ENCODE measurements at places on chromosomes 1 and 21.
A peak's percentile ranks its signal among the peaks of the same experiment; 100 is the strongest.

- no peak for DNase-seq
Observed at GRCh38 chr1:36339215-36339614, 15.8 kb upstream of the EVA1B start.

DNA sequence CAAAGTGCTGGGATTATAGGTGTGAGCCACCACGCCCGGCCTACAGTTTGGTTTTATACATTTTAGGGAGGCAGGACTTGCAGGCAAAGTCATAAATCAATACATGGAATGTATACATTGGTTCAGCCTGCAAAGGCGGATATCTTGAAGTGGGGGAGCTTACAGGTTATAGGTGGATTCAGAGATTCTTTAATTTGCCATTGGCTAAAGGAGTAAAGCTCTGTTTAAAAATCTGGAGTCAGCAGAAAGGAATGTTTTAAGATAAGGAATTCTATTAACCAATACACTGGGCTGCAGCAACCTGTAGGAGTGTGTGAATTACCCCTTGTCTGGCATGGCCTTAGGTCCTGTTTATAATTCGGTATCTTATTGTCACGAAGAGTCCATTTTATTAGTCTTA lies 57.6 kb downstream of the OPTC start:
- DNase-seq: no peak

- DNase-seq: no peak
Observed at GRCh38 chr21:19855522-19855921, 1142.7 kb upstream of the NCAM2 start.

GRCh38 chr1:58143972-58144697 lies 402.4 kb downstream of the OMA1 start:
- no peak for DNase-seq

- peak; percentile 62 for DNase-seq
Observed at GRCh38 chr1:23810818-23811540, 10.4 kb upstream of the GALE start.

GRCh38 chr1:227032396-227032795 lies 92.3 kb downstream of the COQ8A start:
- no peak for DNase-seq

- DNase-seq: no peak
Observed at GRCh38 chr1:218447010-218447689, 102.0 kb downstream of the TGFB2 start.

DNA sequence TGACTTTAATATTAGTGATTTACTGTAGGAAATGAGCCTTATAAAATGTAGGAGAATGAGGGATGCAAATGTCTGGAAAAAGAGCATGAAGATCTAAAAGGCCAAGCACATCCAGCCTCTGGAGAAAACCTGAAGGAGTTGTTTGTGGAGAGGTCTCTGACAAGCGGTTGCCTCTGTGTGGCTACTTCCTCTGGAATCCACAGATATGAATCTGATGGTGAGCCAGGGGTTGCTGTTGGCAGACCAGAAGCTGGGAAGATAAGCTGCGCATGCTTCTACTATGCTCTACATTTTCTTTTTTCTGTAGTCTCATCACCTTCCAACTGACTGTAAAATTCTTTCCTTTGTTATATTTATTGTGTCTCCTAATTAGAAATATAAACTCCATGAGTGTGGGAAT lies 248.6 kb downstream of the OLFM3 start:
- DNase-seq: no peak

GRCh38 chr1:44559913-44560312 lies 114.4 kb downstream of the TMEM53 start:
- no peak for DNase-seq

GRCh38 chr1:7703321-7704213 lies 67.5 kb upstream of the VAMP3 start:
- DNase-seq: no peak

DNA sequence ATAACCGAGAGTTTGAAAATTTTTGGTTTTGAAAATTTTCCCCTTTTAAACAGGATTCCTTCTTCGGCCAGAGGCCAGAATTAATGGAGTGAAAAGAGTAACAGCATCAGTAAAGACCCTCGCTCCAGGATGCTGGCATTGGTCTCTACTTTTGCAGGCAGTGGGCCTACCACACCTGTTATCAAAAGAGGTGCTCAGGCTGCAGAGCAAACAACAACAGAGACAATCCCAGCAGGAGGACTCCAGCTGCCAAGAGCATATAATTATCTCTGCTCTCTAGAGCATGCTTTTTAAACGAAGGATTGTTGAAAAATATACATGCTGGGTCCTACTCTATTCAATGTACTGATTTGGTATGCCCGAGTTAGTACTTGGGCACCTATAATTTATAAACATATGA lies 1048.5 kb downstream of the PLA2G4A start:
- no peak for DNase-seq

- no peak for DNase-seq
Observed at GRCh38 chr21:31616216-31616615, 43.3 kb upstream of the SOD1 start.

DNA sequence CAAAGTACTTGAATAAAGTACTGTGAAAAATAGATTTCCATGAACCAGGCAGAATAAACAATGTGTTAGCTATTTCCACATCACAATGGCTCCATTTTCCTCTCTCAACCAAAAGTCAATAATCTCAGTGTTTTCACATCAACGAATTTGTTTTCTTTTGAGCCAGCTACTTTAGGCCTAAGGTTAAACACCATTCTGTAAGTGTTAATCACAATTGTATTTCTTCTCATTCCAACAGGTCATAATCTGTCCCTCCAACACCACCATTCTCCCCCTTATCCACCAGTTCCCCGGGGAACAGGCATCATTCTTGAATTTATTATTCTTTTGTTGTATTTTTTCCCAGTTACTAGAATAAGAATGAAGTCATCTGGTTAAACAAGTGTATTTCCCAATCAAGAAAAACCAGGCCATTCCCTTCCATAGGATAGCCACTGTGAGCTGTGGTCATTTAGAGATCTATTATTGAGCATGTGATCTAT lies 66.2 kb upstream of the PALMD start:
- DNase-seq: no peak

DNA sequence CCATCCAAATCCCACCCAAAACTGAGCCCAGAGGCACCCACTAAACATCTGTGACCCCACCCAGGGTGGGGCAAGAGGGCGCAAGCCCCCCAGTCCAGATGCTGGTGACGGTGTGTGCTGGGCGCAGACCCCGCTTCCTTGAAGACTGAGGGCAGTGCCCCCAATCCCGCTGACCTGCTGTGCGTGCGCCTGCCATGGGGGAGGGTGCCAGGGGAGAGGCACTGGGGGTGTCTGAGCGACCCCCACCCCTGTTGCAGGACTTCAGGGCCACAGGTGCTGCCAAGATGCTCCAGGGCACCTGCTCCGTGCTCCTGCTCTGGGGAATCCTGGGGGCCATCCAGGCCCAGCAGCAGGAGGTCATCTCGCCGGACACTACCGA lies 13.3 kb downstream of the COL6A2 start:
- no peak for DNase-seq

- DNase-seq: no peak
Observed at GRCh38 chr1:25645637-25646400, 29.2 kb downstream of the MAN1C1 start.

- DNase-seq: no peak
Observed at GRCh38 chr1:12186679-12186985, 19.8 kb downstream of the TNFRSF1B start.

DNA sequence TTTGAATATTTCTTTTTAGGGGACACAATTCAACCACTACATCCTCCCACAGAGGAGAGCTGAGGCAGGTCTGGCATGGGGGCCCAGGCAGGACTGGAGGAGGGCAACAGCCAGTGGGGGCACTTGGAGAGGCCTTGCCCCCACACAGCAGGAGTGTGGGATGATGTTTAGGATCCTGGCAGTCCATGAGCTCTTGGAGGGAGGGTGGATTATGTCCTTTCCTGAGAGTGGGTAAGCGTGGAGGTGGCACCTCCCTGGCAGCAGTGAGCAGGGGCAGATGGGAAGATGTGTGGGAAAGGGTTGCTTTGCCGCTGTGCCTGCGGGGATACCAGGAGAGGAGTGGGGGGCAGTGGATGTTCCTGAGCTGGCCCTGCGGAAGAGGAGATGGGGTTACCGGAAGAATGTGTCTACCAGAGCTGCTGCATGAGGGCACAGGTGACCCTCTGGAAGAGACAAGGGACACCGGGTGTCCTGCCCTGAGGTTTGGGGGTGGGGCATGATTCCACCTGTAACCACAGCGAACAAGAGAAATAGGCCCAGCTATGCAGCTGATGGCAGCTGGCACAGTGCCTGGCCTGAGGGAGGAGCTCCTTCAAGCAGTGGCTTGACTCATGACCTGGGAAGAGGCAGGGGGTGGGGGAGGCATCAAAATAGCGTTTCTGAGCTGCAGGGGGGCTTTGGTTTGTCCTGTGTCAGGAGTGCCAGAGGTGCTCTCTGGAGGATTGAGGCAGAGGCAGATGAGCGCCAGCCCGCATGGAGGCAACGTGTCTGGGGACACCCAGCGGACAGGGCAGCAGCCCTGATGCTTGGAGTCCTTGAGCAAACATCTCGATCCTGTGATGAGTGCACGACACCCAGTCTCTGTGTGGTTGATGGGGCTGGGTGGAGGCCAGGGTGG lies 123.9 kb upstream of the TMPRSS2 start:
- DNase-seq: no peak

- no peak for DNase-seq
Observed at GRCh38 chr1:103160281-103160680, 52.0 kb upstream of the COL11A1 start.

DNA sequence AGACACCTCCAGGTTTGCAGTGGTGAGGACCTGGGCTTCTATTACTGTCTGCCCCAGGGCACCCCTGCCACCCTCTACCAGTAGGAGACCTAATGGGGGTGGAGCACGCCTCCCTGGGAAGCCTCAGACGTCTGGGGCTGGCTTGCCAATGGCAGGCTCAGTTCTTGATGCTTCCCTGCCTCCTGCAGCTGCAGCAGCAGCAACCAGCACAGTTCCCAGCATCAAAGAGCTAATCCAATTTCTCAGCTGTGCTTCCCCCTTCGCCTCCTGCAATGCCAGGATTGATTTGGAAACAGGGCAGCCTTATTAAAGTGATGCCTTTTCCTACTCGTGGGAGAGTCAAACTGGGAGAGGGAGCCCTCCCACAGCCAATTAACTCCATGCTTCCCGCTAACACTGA lies 8.2 kb downstream of the SYT2 start:
- no peak for DNase-seq

DNA sequence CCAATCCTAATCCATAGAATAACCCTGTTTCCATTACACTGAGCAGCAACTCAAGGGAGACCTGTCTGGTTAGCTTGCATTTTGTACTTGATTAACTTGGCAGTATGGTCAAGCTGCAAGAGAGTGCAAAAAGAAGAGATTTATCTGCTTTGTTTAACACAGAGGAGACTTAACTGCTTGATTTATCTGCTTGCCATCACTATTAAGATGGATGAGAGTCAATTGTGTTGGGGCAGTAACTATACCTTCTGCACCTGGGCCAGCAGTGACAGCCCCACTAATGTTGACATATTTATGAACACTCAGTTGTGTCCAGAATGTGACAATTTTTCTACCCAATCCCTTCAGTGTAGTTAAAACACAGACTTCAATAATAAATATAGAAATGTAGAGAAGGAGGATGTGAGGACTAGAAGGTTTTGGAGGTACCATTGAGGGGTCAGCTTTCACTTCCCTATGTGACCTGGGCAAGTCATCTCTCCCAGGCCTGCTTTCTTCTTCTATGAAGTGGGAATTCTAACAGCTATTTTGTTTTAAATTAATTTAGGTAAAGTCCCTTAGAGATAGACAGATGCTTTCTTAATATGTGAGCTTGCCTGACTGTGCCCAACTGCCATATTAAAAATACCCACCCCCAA lies 159.1 kb upstream of the KCNK2 start:
- no peak for DNase-seq

DNA sequence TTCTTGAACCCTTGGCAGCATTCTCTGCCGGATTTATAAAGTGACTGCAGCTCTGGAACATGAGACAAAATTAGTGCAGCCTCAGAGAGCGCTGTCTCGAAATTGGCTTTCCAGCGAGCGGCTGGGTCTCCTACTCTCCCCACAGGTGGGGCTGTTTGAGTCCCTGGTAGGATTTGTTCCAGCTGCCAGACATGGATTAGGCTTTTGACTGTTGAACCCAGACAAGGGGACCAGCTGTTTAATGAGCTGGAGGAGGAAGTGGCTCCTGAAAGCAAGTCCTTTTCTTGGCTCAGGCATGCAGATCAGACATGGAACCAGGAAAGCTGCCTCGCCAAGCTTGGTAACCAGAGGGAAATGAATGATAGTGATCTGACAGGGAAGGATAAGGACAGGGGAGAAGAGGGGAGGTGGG lies 69.6 kb downstream of the UBIAD1 start:
- DNase-seq: no peak

DNA sequence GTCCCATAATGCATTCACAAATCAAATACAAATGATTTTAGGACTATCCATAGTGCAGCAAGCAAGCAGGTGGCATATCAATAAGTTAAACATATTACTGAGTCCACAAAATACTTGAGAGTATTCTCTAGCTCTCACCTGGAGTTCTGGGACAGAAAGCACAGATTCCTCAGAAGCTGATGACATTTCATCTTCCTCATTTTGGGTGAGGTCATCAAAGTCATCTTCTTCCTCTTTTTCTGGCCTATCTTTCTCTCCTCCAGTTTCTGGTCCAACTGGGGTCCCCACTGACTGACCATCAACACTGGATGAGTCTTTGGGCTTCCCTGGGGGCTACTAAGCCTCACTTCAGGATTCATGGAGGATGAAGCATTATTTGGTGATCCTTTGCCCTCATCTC lies 38.9 kb downstream of the YY1AP1 start:
- DNase-seq: no peak
